ENCODE measurements at places on chromosomes 6 and 20.

GRCh38 chr20:9985281-9985680 lies 49.5 kb upstream of the ANKEF1 start:
- DNase-seq = no peak

GRCh38 chr6:145261758-145262157 lies 473.6 kb downstream of the EPM2A start:
- no peak for DNase-seq

GRCh38 chr6:40630051-40630450 lies 42.9 kb upstream of the LRFN2 start:
- no peak for DNase-seq

DNA sequence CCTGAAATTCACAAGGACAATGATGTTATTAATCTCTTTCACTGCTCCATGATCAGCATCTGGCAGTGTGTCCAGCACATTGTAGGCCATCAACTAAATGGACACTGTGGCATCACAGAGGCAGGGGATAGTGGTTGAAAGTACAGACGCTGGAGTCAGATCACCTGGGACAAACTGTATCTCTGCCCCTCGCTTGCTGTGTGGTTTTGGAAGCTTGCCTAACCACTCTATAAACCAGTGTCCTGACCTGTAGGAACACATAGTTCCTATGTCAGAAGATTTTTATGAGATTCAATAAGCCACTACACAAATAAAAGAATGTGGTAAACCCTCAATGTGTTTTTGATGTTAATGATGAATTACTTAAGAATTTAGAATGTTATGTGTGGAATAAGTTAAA lies 219.3 kb upstream of the RNF217 start:
- DNase-seq = no peak

- peak; percentile 34 for DNase-seq
Observed at GRCh38 chr6:155314773-155315515, 660 bp upstream of the TFB1M start.

DNA sequence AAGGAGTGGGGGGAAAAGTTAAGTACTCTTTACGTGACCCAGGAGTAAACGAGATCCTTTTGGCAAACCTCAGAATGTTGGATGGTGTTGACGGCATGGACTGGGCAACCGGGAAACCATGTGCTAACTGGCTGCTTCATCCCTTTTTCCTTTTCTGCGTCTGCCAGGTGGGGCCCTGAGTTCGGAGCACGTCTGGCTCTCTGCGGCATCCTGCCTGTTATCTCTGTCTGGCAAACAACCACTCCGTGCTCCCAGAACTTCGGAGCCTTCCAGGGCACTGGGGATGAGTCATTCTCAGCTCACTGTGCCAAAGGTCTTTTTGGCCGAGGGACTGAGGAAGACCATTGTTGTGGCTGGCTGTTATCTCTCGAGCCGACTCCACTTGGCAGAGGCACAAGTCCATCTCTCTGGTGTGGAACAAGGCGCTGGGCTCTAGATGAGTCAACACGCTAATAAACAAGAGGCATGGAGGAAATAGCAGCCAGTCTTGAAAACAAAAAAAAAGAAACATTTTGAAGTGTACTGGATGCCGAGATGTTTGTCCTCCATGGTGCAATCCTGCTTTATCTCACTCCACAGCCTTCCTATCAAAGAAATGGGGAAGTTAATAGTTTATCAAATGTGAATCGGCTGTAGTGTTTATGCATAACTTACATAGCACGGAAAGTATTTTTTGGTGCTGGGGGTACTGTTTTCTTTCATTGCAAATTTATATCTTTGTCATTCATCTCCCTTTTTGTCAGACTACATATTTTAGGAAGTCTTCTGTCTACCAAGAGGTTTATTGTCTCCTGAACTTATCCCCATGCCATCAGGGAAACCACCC lies 64.6 kb upstream of the TXNDC5 start:
- DNase-seq = peak; percentile 79

DNA sequence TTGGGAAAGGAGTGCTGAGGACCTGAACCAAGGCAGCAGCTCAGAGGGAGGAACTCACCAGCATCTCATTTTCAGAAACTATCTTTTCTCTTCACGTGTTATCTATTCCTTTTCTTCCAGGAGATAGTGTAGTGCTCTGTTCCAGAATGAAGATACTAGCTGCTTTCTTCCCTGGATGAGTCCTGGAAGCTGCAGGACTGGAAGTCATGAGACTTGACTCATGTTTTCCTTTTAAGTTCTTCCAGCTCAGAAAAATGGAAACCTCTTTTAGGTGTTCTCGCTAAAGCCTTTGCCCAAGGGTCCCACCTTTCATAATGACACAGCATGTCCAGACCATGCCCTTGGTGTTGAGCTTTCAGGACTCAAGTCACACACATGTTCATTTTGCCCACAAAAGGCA lies 106.7 kb downstream of the UNC5CL start:
- no peak for DNase-seq

DNA sequence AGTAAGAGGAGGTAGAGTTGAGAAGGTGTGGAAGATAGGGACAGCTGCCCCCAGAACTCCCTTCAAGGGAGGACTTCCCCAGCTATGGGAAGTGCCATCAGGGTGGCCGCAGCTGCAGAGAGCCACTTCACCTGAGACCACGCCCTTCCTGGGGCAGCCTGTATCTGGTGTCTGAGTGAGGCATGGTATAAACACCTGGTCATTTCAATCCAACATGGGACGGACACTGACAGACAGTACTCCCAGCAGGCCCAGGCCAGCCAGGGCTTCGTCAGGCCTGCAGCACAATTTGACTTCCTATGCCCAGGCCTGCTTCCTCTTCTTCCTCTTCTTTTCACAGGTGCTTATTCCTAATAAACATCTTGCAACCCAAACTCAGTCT lies 4.5 kb downstream of the SOX12 start:
- DNase-seq = no peak

DNA sequence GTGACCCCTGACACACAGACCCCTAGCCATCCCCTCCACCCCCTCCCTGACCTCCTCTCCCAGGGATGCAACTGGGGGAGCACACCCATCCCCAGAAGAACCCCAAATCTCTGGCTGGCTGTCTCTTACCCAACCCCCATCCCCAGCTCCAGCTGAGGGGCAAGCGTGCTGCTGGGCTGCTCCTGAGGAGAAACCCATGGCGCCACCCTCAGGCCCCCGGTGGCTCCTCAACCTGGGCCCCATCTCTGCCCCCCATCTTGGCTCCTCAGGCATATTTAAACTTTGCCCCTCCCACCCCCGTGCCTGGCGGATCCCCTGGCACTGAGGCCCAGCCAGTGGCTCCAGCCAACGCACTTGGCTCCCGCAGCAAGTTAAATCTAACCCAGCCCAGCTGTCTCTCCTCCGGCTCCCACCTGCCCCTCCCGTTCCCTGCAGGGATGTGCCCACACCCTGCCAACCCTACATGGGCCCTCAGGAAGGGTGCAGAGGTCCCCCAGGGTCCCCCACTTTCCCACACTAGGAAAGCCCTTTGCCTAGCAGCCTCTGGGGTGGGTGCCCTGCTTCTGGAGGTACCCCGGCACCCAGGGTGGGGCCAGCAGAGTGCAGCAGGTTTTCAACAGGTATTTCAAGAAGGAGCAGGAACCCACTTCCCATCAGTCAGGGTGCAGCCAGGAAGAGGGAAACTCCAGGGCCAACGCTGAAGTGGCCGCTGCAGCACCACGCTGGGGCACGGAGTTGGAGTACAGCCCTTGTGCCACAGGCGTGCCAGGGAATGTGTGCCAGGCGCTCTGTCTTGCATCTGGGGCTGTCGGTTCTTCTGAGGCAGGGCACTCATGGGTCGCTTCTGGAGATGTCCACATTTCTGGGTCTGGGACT lies 5.3 kb upstream of the OSBPL2 start:
- DNase-seq = no peak

DNA sequence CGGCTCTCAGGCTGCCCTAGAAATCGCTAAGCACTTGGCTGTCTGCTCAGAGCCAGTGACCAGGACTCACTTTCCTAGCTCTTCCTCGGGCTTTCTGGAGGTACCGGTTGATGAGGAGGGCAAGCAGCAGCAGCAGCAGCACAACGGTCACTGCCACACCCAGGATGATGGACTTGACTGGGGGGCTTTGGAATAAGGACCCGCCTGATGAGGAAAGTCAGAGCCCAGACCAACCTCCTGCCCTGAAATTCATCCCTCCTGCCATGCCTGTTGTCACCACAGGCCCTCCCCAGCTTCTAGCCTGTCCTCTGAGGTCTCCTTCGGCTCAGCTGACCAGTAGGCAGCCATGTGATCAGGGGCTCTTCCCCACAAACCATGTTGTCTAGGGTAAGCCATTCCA lies 16.2 kb downstream of the TREML2 start:
- no peak for DNase-seq

DNA sequence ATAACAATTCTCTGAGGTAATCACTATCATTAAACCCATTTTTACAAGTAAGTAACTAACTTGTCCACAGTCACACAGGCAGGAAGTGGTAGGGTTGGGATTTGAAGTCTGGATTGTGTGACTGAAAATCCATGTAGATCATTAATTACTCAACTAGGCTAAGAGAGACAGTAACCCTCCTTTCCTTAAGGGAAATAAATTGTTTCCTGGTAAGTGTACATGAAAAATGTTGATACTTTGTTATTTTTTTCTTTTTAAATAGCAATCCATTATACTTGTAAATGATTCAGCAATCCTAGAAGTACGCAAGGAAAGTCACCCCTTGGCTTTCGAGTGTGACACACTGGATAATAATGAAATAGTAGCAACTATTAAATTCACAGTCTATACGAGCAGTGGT lies 11.6 kb downstream of the SPACA1 start:
- DNase-seq = no peak

DNA sequence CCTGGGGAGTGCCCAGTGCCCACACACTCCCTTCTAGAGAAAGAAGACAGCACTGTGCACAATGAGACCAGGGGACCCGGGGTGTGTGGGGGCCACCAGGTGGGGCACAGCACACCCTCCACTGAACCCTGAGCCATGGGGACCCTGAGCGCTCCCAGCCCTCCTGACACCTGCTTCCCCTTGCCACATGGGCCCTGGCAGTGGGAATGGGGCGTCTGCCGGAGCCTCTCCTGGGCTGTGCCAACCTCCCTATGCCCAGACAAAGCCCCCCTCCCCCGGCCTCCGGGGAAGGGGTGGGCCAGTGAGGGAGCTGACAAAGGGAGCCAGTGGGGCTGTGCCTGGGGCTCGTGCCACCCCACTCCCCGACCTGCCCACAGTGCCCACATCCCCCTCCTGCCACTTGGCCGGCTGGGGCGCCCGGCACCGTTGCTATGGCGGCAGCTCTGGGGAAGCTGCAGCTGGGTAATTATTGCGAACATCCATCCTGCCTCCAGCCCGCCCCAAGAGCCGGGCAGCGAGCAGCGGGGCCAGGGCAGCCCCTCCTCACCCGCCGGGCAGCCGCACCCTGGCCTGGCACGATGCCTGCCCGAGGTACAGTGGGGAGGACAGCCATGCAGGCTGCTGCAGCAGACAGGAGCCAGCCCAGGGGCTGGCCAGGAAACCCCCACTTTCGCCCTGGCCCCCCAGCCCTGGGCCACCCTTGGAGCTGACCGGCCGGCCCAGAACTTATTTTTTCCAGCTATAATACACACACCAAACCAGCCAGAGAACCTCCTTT lies 41.9 kb upstream of the NOL4L start:
- peak; percentile 77 for DNase-seq

DNA sequence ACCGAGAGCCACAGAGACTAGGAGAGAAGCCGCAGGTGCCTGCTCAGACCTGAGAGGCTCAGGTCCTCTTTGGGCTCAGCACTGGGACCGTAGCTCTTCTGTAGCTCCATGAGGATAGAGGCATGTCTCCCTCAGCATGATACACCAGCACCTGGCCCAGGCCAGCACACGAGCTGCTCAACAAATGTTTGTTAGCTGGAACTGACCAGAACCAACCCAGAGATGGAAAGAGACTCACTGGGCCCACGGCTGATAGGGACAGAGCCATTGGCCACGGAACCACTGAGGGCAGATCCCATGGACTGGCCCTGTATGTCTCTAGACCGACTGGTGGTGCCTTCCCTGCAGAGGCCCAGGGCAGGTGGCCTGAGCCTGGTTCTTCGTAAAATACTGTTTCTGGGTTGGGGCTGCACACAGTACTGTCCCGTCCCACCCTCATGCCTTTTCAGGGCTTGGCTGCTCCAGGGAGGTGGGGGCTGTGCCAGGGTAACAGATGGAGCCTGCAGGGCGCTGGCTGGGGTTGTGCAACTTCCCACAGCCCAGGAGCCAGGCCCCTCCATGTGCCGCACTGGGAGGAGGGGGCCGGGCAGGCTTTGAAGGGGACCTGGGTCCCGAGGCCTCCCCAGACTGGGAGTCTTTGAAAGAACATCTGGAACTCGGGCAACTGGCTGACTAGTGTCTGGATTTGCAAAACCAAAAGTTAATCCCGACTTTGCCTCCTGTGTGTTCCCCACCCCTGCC lies 5.2 kb downstream of the C20orf204 start:
- DNase-seq = no peak

GRCh38 chr6:150145830-150146229 lies 3.0 kb downstream of the PPP1R14C start:
- no peak for DNase-seq

GRCh38 chr20:14700639-14700960 lies 363.2 kb upstream of the FLRT3 start:
- DNase-seq = no peak

DNA sequence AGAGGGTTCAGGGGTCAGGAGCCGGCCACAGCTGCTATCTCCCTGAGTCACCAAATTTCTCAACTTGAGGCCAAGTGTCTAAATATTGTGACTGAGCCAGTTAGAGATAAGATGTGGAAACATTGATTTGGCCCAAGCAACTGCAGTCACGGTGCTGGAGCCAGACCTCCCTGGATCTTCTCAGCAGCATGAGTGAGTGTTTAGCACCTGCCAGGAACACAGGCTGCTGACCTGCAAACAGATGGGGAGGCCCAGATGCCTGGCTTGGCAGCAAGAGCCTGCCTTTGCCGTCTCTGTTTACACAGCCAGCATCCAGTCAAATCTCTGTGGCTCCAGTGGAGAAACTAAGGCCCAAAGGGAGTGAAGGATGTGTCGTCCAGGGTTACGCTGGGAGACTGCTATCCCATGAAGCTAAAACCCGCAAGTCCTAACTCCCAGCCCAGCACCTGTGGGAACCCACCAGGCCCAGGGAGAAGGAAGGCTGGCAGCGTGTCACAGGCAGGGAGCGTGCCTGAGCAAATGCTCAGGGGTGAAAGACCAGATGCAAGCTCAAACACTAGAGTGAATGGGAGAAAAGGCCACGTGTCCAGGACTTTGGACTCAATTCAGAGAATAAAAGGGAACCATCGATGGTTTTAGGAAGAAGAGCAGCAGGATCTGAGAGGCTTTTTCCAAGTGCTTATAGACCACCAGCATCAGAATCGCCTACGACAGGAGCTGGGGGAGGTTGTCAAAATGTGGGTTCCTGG lies 15.9 kb upstream of the PTGIS start:
- DNase-seq = no peak

Data from head of caudate nucleus (tissue), 42 donors.